ENCODE measurements at places on chromosomes 3 and 15. TPM values are rescaled to one million over a fixed set of nuclear protein-coding genes. Genes with fewer than 3 reads are reported as not detected.

SOX2 gene
- 0.15 TPM for total RNA-seq

ZBBX gene
- total RNA-seq: 0.81 TPM

GOLGA6L7 gene
- total RNA-seq: not detected

DNA sequence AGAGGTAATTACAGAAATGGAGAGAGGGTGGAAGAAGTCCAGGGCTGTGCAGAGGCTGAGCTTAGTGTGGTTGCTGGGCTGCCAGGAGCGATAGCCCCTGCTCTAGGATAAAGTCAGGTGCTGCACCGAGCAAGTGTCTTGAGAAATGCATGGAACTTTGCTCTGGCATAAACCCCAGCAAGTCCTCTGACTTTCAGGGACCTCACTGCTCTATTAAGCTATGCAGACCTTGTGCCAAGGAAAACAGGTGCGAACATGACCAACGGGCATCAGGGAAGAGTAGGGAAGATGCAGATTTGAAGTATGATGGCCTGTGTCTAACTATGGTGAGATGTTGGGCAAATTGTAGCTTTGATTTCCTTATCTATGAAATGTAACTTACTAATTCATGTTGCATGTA lies 416.8 kb downstream of the NR2F2 start:
- DNase-seq: no peak

DNA sequence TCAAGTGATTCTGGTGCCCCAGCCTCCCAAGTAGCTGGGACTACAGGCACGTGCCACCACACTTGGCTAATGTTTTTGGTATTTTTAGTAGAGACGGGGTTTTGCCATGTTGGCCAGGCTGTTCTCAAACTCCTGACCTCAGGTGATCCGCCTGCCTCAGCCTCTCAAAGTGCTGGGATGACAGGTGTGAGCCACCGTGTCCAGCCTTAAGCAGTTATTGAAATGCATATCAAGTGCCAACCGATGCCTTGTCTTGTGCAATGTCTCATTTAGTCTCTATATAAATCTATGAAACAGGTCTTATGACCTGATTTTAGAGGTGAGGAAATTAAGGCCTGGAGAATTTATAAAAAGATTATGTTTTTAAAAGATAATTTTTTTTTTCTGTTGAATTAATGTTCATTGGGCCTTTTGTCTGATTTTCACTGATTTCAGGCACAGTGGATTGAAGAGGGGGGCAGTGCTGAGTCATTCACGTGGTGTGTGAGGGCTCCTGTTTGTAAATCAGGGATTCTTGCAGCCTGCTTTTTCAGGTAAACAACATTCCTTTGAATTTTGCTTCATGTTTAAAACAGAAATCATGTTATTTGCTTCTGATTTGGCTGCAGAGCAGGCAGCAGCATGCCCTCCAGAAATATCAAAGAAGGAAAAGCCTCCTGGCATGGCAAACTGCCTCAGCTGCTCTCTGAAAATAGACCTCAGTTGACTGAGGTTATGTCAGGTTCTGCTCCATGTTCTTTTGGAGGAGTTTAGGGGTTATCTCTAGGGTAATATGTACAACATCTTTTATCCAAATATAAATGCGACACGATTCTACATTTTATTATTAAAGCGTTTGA lies 407.0 kb upstream of the RGMA start:
- no peak for DNase-seq

All from HCT116 (cell line).